Jurkat, Clone E6-1 (cell line): ENCODE measurements at places on chromosomes 3 and 15.

- DNase-seq = peak; percentile 71
Observed at GRCh38 chr3:141454906-141455602, 31.8 kb upstream of the RASA2 start.

- DNase-seq = no peak
Observed at GRCh38 chr3:184977796-184978195, 165.8 kb downstream of the VPS8 start.

DNA sequence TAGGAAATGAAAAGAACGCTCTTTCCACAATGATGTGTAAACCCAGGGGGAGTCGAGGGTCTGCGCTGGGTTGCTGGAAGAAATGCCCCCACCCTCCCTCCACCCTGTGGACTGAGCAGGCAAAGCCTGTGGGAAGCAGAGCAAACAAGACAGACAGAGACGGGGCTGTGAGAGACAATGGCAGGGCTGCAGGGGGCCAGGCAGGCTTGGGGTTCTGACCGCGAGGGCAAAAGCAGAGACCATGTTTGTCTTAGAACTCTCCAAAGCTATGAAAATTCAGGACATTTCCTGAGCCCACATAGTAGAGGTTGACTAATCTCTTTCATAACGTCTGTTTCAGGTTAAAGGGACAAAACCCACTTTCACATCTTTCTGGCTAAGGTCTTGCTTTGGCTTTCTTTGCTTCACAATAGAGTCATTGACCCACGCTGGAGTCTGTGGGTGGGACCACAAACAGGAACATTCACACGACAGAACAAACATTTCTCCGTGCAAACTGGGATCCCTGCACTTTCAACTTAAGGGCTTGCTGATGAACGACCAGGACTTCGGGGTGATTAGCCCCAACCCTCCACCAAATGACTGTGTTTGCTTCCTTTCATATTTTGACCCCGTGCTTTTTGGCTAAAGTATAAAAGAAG is 156.0 kb upstream of the TPM1 start:
- DNase-seq = no peak

DNA sequence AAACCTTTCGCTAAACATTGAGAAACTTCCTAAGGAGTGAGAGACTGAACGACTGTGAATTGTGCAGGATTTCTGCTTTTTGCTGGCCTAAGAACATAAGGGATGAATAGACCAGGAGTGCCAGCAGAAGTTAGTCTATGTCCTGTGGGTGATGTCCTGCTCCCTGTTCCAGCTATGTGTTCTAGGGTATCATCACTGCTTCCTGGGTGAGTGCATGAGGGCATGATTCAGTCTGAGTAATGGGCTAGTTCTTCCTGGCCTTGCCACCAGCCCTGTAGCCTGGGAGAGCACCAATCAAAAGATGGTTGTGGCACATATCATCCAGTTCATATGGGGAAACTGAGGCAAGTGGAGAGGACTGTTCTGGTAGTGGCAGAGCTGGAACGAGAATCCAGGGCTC is 153.9 kb upstream of the TPM1 start:
- no peak for DNase-seq

DNA sequence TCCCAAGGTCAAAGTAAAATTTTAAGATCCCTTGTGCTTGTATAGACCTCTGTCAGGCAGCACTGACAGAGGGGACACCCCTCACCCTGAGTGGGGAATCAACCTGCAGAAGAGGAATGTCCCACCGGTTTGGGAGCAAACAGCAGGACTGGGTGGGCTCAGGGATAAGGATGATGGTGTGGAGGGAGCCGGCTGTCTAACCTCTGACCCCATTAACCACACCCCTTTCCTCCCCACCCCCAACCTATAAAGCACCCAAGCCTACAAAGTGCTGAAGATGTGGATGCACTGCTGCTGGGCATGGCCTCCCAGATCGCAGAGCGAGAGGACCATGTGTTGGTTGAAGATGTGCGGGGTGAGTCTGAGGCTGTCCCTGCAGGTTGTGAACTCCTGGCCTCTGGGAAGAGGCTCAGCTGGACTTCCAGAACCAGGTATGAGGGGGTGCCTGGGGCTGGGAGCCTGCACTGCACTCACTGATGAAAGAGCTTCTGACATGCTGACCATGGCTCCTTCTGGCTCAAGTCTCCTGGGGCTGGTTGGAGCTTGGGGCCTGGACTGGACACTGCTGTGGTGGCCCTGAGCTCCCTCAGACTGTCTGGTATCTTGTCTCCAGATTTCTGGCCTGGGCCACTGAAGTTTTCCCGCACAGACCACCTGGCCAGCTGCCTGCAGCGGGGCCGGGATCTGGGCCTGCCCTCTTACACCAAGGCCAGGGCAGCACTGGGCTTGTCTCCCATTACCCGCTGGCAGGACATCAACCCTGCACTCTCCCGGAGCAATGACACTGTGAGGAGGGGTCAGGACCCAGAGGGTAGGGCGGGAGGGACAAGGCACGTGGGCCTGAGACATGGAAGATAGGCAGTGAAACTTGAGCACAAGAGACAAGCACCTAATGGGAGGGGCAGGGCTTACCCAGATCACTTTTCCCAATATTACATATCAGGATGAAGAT is 9.3 kb downstream of the DUOX1 start:
- no peak for DNase-seq

DNA sequence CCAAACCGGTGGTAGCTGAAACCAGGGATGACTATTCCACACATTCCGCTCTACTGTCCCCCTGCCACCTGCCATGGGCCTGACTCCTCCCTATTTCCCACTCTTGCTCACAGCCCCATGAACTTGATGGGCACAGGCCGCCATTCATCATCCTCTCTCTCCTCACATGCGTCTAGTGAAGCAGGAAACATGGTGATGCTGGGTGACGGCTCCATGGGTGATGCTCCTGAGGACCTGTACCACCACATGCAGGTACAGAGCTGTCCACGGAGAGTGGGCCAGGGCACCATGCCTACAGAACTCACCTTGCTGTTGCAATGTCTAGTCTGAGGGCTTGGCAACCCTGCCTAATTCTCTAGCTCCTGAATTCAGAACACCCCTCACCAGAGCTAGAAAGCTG is 23.3 kb upstream of the MANF start:
- DNase-seq = no peak

DNA sequence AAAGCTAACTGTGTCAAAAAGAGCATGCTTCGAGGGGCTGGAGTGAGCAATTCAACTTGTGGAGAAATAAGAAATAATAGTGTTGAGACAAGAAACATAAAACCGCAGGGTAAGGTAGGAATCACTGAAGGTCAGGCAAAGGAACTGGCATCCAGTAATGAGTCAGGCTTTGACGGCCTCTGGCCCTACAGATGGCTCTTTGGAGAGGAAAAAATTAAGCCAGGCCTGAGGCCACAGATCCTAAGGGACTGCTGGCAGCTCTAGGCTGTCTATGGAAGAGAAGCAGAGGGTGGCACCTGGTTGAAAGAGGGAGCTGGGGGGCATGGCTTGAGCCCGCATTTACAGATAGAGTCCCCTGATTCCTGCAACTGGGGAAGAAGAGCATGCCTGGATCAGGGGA is 28.6 kb upstream of the ZSCAN2 start:
- DNase-seq = no peak

DNA sequence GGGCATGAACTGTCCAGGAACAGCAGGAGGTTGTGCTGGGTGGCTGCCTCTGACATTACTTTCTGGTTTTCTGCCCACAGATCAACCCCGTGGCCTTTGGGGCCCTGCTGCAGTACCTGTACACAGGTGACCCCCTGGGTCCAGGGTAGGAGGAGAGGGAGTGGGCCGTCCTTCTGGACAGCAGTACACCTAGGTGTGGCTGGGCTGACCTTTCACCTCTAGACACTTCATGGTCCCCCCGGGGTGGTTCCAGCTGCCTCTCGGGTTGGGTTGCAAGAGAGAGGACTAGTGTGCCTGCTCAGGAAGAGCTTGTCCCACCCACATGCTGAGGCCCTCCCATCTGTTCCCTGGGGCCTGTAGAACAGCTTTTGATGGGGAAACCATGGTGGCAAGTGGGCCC is 3.7 kb downstream of the ABTB1 start:
- DNase-seq = no peak

DNA sequence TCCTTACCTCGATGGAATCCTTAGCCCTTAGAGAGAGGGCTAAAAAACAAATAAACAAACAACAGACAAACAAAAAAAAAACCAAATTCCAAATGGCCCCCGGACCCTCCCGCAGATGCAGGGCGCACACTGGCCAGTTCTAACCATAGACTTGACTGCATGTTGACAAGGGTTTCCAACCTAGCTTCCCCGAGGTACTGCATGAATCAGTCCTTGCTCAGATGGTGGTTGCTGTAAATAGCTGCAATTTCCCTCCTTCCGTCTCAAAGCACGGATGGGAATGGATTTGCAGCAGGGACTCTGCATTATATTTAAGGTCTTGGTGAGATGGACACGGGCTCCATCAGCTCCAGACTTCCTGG is 162.8 kb downstream of the CD47 start:
- DNase-seq = no peak

DNA sequence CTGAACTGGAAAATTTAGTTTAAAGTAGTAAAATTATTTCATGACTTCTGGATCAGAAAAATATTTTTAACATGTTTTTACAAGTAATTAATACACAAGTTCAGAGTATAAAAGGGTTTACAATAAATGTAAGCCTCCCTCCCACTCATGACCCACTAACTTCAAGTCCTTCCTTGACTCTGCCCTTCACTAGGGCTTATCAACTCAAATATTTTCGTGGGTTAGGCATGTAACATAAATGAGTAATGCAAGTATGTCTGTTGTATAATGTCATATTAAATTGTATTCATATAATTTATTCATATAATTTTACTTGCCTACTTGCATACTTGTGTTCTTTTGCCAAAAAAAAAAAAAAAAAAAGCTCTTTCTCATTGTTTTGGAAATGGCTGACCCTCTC is 3.4 kb upstream of the OPA1 start:
- no peak for DNase-seq

- no peak for DNase-seq
Observed at GRCh38 chr15:57920911-57921310, 144.6 kb downstream of the ALDH1A2 start.
